Stimulated activated CD8-positive, alpha-beta memory T cell treated with anti-CD3 and anti-CD28 coated beads, Interleukin-2, amount 100 ng/mL, for 1 hour (primary cell): ENCODE measurements at places on chromosomes 6 and 20.

GRCh38 chr6:1203546-1203945 is 108.4 kb upstream of the FOXQ1 start:
- no peak for DNase-seq

GRCh38 chr6:129672881-129673631 is 36.9 kb downstream of the ARHGAP18 start:
- DNase-seq, result no peak

- no peak for DNase-seq
Measured at GRCh38 chr20:64090165-64090564, 6.0 kb upstream of the LKAAEAR1 start.

- peak; percentile 69 for DNase-seq
Measured at GRCh38 chr6:90274451-90275030, 22.1 kb downstream of the BACH2 start.

GRCh38 chr6:3209114-3210023 is 18.1 kb downstream of the TUBB2B start:
- DNase-seq, result no peak
